ENCODE measurements at places on chromosomes 11 and 22.

- no peak for DNase-seq
- H3K4me3 ChIP-seq, result no peak overlapping the region
- H3K27ac ChIP-seq, result no peak overlapping the region
- no peaks in the 10 kb centered on the region for H3K4me1 ChIP-seq
- no peaks in the 10 kb centered on the region for H3K27me3 ChIP-seq
- no peaks in the 10 kb centered on the region for H3K36me3 ChIP-seq
Observed at GRCh38 chr11:21646351-21646750, 546.5 kb upstream of the ANO5 start.

DNA sequence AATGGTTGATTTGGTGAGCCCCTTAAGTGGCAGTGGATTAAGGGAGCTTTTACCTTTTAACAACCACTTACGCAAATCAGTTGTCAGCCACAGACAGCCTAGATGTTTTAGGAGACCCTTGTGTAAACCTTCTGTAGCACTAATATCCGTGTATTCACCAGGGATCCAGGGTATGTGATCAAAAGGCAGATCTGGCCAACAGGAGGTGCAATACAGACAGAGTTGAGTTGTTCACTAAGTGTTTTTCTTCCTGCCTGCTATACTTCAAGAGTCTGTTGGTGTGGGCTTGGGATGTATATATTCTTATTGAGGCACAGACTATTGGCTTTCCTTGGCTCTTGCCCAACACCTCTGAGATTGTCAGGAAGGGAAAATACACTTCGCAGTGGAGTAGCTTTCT is 175.1 kb downstream of the FAT3 start:
- H3K4me3 ChIP-seq, result no peak overlapping the region
- no peaks in the 10 kb centered on the region for H3K27me3 ChIP-seq
- no peaks in the 10 kb centered on the region for H3K36me3 ChIP-seq
- no peak for DNase-seq

- no peaks in the 10 kb centered on the region for H3K36me3 ChIP-seq
- peaks cover 12% of the 10 kb centered on the region for H3K4me1 ChIP-seq
- H3K4me3 ChIP-seq, result no peak overlapping the region
- no peak overlapping the region for H3K27ac ChIP-seq
- peaks cover 8% of the 10 kb centered on the region for H3K27me3 ChIP-seq
Observed at GRCh38 chr11:75591371-75591770, 29.3 kb downstream of the SERPINH1 start.

GRCh38 chr11:3939651-3940190 is 84.3 kb downstream of the STIM1 start:
- peaks cover 83% of the 10 kb centered on the region for H3K4me1 ChIP-seq
- H3K27me3 ChIP-seq, result no peaks in the 10 kb centered on the region
- DNase-seq, result no peak
- H3K36me3 ChIP-seq, result peaks cover 39% of the 10 kb centered on the region
- H3K27ac ChIP-seq, result no peak overlapping the region

DNA sequence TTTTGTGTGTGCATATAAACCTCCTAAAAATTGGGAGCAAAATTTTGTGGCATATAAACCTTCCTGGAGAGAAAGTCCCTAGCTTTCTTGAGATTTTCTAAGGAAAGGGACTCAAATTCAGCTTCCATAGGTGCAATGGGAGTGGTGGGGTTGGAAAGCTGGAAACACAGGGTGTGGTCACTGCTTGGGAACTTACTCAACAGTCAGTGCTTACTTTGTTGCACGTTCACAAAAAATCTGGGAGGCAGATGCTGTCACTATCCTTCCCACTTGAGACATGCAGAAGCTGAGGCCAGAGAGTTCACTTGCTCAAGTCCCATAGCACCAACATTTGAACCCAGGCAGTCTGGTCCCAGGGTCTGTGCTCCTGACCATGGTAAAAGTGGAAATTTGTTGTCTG is 3.9 kb upstream of the CATSPERZ start:
- H3K27me3 ChIP-seq, result peaks cover 82% of the 10 kb centered on the region
- H3K4me3 ChIP-seq, result no peak overlapping the region
- no peak overlapping the region for H3K27ac ChIP-seq
- DNase-seq, result no peak
- H3K36me3 ChIP-seq, result no peaks in the 10 kb centered on the region

- H3K36me3 ChIP-seq, result no peaks in the 10 kb centered on the region
- H3K4me1 ChIP-seq, result no peaks in the 10 kb centered on the region
- no peak overlapping the region for H3K27ac ChIP-seq
- no peak for DNase-seq
Observed at GRCh38 chr11:127074151-127074761, 73.7 kb upstream of the KIRREL3 start.

GRCh38 chr11:95647871-95648270 is 141.7 kb downstream of the FAM76B start:
- DNase-seq, result no peak
- H3K4me1 ChIP-seq, result no peaks in the 10 kb centered on the region
- H3K27me3 ChIP-seq, result peaks cover 6% of the 10 kb centered on the region
- H3K4me3 ChIP-seq, result no peak overlapping the region
- H3K36me3 ChIP-seq, result peaks cover 2% of the 10 kb centered on the region

GRCh38 chr22:24289741-24290163 is 19.1 kb downstream of the SPECC1L start:
- DNase-seq, result no peak
- no peaks in the 10 kb centered on the region for H3K27me3 ChIP-seq
- H3K27ac ChIP-seq, result no peak overlapping the region
- peaks cover 6% of the 10 kb centered on the region for H3K36me3 ChIP-seq
- H3K4me3 ChIP-seq, result no peak overlapping the region

GRCh38 chr11:31636983-31637382 is 127.4 kb downstream of the ELP4 start:
- H3K4me1 ChIP-seq, result no peaks in the 10 kb centered on the region
- no peak overlapping the region for H3K27ac ChIP-seq
- no peak for DNase-seq
- no peaks in the 10 kb centered on the region for H3K36me3 ChIP-seq
- H3K27me3 ChIP-seq, result no peaks in the 10 kb centered on the region
- no peak overlapping the region for H3K4me3 ChIP-seq

GRCh38 chr11:59267736-59268475 is 55.2 kb upstream of the MPEG1 start:
- H3K27ac ChIP-seq, result no peak overlapping the region
- no peak overlapping the region for H3K4me3 ChIP-seq
- peaks cover 9% of the 10 kb centered on the region for H3K4me1 ChIP-seq
- no peaks in the 10 kb centered on the region for H3K36me3 ChIP-seq

GRCh38 chr22:50165436-50166123 is 5.0 kb upstream of the PANX2 start:
- H3K4me3 ChIP-seq, result no peak overlapping the region
- peaks cover 22% of the 10 kb centered on the region for H3K27me3 ChIP-seq
- H3K4me1 ChIP-seq, result peaks cover 2% of the 10 kb centered on the region
- H3K27ac ChIP-seq, result no peak overlapping the region
- no peaks in the 10 kb centered on the region for H3K36me3 ChIP-seq
